MM.1S (cell line): ENCODE measurements at places on chromosomes 4 and X.
A peak's percentile ranks its signal among the peaks of the same experiment; 100 is the strongest.

DNA sequence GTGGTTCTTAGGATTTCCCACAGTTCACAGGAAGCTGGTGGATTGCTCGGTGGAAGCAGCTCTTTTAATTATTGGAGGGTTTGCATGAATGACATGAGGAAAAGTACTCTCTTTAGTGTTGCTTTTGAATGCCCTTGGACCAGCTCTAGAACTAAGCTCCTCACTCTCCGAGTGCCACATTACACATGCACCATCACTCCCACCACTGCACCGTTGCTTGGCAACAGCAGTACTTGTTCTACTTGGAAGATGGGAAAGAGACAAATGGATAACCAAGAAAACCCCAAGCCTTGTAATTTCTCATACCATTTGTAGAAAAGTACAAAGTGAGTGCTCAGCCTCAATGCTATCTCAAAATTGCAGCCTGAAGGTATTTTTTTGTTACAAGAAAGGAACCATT, 620.2 kb upstream of the BOD1L1 start:
- no peak for DNase-seq

DNA sequence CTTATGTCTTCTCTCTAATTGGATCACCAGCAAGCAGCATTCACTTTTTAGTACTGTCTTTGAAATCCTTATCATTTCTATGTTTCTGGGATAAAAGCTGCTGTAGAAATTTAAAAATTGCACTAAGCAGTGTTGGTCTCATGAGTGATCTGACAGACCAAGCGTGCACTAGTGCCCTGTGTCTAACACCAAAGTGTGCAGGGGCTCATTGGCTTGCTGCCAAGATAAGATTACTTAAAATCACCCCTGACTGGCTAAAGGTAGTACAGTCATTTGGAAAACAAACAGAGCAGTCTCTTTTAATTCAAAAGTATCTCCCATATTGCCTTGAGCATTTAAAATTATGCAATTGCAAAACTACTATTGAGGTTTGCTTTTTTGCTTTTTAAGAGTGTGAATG, 304.6 kb downstream of the ARAP2 start:
- no peak for DNase-seq

- DNase-seq: no peak
These were observed 801.9 kb downstream of the TECRL start for GRCh38 chr4:63607169-63607872.

DNA sequence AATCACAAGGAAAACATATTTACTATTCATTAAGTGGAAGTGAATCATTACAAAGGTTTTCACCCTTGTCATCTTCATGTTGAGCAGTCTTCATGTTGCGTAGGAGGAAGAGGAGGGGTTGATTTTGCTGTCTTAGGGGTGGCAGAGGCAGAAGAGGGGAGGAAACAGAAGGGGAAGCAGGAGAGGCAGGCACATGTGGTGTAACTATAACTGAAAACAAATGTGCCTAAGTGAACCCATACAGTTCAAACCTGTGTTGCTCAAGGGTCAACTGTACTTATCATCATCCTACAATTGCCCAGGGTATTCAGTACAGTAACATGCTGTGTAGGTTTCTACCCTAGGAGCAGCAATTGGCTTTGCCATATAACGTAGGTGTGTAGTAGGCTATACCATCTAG, 47.2 kb downstream of the SYNPO2 start:
- DNase-seq: no peak

GRCh38 chrX:129956145-129956544, 26.3 kb upstream of the BCORL1 start:
- no peak for DNase-seq

- DNase-seq: no peak
These were observed 41.4 kb upstream of the MAGEA4 start for GRCh38 chrX:151871244-151871643.

GRCh38 chr4:37326852-37327251, 82.3 kb downstream of the NWD2 start:
- no peak for DNase-seq

DNA sequence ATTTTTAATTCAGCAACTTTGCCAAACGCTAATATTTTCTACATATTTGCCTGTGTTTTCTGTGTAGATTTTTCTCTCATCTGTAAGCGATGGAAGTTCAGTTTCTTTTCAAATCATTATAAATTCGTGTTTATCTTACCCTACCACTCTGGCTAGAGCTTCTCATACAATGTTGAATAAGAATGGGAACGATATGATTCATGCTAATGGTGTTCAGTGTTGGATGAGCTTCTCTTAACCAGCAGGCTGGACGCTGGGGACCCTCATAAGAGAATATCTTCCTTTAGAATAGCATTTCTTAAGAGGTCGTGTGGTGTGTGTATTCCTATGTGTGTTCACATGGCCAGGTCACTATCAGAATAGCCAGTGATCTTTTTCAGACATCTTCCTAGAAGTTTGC, 31.0 kb downstream of the NSDHL start:
- no peak for DNase-seq

- peak; percentile 24 for DNase-seq
These were observed 133.4 kb downstream of the ATG4A start for GRCh38 chrX:108224727-108225621.

- DNase-seq: no peak
These were observed 83.3 kb downstream of the CHIC2 start for GRCh38 chr4:53981066-53981465.

- DNase-seq: no peak
These were observed 377.1 kb upstream of the LCORL start for GRCh38 chr4:18398661-18399060.

GRCh38 chrX:56564921-56565840, 1.8 kb downstream of the UBQLN2 start:
- DNase-seq: peak; percentile 9
